GM04504 (cell line): ENCODE measurements at places on chromosomes 2 and 18.

GRCh38 chr2:98484121-98484557 is 39.5 kb downstream of the INPP4A start:
- DNase-seq = no peak

DNA sequence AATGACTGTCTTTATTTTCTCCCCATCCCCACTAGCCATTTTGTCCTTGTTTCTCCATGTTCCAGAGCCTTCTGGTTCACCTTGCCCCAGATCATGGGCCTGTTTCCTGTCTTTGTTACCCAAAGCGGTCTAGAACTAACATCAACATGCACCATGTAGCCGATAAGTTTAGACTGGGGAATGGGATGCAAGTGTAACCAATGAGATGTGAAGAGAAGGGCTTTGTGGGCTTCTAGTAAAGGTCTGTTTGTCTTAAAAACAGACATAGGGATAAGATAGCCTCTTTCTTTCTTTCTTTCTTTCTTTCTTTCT is 25.7 kb downstream of the INPP5D start:
- no peak for DNase-seq

GRCh38 chr2:59561281-59561680 is 992.2 kb downstream of the BCL11A start:
- no peak for DNase-seq

- no peak for DNase-seq
Observed at GRCh38 chr2:199258291-199258690, 199.4 kb downstream of the SATB2 start.

- DNase-seq = no peak
Observed at GRCh38 chr2:71482055-71482454, 28.7 kb downstream of the DYSF start.

- no peak for DNase-seq
Observed at GRCh38 chr2:179938026-179938425, 69.1 kb downstream of the CWC22 start.

GRCh38 chr2:213279971-213280370 is 4.3 kb upstream of the SPAG16 start:
- peak; percentile 8 for DNase-seq

GRCh38 chr2:167706800-167707199 is 540.6 kb downstream of the STK39 start:
- no peak for DNase-seq

- no peak for DNase-seq
Observed at GRCh38 chr2:119871725-119872124, 112.0 kb downstream of the PTPN4 start.

DNA sequence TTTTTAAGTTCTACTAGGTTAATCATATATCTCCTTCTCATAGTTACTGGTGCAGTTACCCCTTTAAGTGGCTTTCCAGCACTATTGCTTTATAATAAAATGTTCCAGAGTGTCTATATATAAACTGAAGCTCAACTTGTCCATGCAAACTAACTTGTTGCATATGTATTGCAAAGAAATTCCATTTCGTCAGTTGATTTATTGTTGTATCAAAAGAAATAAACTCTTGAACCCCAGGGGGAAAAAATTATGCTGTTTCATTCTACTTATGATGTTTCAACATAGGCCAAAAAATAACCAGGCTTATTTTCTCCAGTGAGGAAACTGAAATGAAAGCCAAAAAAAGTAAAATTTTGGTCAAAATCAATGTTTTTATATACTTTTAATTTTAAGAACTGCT is 491.9 kb downstream of the NR4A2 start:
- DNase-seq = no peak

DNA sequence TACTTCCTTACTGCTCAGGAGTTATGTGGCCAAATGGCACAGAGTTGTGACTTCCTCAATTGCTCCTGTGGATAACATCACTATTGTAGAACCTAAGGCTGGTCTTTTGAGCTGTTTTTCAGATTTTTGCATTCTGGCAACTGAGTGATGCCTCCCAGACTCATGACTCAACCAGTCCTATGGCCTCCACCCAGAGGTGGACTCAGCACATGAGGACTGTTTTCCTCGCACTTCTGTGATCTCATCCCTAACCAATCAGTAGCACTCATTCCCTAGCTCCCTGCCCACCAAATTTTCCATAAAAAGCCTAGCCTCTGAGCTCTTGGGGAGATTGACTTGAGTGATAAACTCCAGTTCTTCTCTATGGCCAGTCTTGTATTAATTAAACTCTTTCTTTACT is 407.9 kb upstream of the TNP1 start:
- no peak for DNase-seq
